Stimulated activated CD8-positive, alpha-beta memory T cell treated with anti-CD3 and anti-CD28 coated beads, Interleukin-2, amount 100 ng/mL, for 1 hour (primary cell): ENCODE measurements at places on chromosomes 13 and 19.
A peak's percentile ranks its signal among the peaks of the same experiment; 100 is the strongest.

- no peak for DNase-seq
Measured at GRCh38 chr13:69947582-69947981, 160.0 kb upstream of the ATXN8OS start.

DNA sequence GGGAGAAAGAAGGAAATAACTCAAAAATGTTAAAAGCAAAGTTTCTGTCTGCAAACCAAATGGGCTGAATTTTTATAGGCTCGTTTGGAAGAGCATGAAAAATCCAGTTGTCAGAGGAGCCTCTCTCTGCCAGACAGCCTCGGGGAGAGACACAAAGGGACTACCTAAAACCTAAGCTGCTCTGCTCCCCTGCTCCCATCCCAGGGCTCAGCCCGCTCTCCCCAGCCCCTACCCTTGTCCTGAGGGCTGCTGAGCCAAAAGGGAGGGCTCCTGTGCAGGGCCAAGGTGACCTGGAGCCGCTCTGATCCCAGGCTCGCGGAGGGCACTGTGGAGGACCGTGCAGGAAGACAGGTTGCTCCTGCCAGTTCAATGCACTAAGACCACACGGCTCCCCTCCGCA lies 96.7 kb upstream of the UQCRFS1 start:
- no peak for DNase-seq

- no peak for DNase-seq
Measured at GRCh38 chr13:23159205-23159759, 21.5 kb upstream of the SGCG start.

DNA sequence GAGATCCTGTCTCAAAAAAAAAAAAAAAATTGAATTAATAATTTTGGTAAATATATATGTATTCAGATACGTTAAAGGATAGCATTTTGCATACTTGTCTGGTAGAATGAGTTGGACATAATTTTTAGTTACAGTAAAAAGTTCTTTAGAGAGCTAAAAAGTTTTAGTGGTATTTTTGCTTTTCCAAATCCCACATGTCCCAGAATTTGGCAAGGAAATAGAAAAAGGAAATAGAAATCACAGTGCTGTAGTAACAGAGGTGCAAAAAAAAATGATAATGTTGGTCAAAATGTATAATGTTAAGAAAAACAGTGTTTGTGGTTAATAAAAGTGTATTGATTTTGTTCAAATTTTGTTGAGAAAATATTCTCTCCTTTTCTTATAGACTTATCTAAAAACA lies 96.8 kb downstream of the LRCH1 start:
- DNase-seq = no peak

- DNase-seq = no peak
Measured at GRCh38 chr13:82116422-82116989, 1765.8 kb downstream of the SLITRK1 start.

GRCh38 chr19:35883882-35884281 lies 15.5 kb downstream of the APLP1 start:
- DNase-seq = no peak

DNA sequence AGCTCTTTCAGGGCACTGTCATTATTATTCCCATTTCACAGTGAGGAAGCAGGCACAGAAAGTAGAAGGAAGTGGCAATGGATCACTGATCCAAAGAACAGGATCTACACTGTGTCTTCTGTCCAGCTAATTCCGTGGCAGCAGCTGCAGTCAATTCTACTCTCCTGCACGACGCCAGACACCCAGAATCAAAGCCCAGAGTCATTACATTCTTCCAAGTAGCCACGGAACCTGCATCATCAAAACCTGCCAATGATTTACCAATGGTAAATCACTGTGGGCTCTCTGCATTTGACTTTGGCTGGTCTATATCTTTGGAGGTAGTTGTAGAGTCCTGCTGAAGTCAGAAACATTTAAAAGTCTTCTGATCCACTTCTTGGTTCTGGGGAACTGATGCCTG lies 767.7 kb downstream of the LIG4 start:
- no peak for DNase-seq

GRCh38 chr13:40613192-40613818 lies 53.1 kb downstream of the FOXO1 start:
- DNase-seq = peak; percentile 17

GRCh38 chr19:17205237-17206140 lies 9.7 kb upstream of the USE1 start:
- DNase-seq = peak; percentile 43

DNA sequence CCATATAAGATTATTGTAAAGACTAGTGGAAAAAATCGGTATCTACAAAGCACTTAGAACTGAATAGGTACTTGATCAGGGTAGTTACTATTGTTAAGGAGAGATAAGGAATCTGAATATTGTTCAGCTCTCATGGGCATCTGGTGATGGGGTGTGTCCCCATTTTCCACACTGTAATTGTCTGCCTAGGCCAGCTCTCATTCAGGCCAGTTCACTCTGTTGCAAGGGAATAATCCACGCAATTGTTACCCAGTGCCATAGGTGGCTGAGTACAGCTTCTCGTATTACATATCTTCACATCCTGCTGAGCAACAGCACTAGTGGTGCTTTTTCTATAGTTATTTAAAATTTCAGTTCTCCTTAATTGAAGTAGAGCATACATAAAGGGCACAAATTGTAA lies 45.6 kb upstream of the C13orf42 start:
- no peak for DNase-seq

DNA sequence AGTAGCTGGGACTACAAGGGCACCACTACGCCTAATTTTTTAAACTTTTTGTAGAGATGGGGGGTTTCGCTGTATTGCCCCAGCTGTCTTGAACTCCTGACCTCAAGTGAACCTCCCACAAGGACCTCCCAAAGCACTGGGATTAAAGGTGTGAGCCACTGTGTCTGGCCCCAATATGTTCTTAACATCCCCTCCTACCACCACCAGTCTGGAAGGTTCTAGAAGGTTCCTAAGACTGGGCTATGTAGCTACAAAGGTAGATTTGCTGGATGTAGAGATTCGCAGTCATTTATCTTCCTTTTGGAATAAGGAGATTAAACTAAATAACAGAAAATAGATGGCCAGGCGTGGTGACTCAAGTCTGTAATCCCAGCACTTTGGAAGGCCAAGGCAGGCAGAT lies 5.3 kb downstream of the HSD17B14 start:
- no peak for DNase-seq

- DNase-seq = no peak
Measured at GRCh38 chr19:19262190-19263057, 10.7 kb downstream of the TM6SF2 start.

GRCh38 chr13:37791699-37792098 lies 77.9 kb downstream of the TRPC4 start:
- DNase-seq = no peak

DNA sequence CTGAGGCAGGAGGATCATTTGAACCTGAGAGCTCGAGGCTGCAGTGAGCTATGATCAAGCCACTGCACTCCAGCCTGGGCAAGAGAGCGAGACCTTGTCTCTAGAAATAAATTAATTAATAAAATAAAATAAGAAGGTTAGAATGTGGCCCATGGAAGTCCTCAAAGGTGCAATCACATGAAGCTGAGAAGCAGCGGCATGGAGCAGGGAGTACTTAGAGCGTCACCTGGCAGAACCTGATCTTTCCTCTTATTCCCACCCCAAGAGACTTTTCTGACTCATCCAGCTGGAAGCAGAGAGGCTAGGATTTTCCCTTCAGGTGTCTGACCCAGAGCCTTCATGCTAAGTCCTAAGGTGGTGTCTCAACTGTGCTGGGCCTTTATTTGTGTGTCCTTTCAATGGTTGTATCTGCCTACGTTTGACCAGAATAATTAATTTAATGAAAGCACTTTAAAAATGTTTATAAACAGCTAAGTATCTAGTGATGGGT lies 8.9 kb upstream of the MRPS31 start:
- no peak for DNase-seq

DNA sequence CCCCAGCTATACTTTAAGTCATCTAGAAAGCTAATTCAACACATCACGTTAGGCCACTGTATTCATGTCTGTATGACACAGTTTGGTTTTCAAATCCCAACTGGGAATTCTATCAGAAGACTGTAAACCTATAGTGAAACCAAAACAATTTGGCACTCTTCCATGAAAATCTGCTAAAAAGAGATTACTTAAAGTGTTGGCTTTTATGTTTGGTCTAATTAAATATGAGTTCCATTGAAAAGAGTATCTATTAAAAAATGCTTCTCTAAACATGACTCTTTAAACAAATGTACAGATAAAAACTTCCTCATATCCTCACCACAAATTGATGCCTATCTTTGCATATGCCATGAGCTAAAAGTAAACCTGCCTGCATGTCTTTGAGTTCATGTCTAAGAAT lies 25.4 kb downstream of the PCDH9 start:
- DNase-seq = no peak

DNA sequence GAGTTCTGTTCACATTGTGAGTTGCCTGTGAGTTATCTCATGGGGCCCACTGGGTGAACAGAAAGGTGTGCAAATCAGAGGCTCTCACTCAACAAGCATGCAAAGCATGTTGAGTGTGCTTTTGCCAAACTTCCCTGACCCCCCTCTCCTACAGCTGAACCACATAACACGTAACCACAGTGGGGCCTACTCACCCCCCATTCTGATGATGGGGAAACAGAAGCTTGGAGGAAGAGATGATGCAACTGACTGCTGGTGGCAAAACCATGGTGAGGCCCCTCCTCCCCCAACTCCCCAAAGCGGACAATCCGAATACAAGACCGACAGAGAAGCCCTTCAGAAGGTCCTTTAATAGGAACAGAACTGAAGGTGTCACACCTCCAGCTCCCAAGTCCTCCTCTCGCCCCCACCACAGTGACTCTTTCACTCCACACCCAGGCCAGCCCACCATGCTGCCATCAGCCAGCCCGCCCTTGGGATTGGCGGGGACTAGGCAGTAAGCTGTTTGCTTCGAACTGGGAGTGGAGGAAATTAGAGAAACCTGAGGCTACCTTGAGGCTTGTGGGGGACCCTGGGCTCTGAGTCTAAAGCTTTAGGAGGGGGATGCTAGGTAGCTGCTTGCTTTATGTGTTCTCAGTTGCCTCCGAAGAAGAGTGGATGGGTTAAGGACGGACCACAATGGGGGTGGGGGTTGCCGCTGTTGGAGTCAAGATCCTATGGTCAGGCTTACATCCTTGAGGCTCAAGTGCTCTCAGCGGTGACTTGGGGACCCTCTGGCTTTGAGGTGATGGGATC lies 3.8 kb downstream of the ZNF784 start:
- DNase-seq = no peak

DNA sequence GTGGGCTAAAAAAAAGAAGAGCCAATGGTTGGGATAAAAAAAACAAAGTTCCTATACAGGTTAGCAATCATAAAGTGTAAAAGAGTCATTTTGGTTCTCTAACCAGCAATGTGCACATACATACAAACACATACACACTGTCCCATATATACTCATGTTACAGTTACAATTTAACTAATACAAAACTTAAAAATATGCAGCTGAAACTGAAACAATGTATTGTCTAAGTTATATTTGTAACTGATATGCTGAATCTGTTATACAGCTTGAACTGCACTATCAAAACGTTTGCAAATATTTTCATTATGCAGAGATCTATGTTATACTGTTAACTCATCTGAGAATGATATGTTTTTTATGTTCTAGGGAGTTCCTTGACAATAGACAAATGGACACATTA lies 173.7 kb downstream of the KLF12 start:
- no peak for DNase-seq

- no peak for DNase-seq
Measured at GRCh38 chr13:100112186-100112838, 23.4 kb downstream of the PCCA start.

- DNase-seq = no peak
Measured at GRCh38 chr13:28601581-28601980, 57.3 kb upstream of the POMP start.

GRCh38 chr19:3434630-3435553 lies 45.4 kb downstream of the SMIM24 start:
- peak; percentile 89 for DNase-seq

DNA sequence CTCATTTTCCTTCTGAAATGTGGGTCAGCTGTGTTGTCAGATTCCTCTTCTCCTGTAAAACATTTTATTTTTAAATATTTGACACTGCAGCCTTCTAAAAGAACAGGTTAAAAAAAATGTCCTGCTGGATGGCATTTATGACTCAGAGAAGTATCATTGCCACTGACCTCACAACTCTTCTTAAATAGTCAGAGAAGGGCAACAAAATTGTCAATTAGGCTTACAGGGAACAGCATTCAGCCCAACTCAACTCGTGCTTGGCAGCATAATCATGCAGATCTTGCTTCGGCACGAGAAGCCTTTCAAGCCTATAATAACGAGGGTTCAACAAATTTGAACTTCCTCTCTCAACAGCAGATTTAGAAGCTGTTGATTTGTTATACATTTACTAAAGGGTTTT lies 296.7 kb upstream of the DACH1 start:
- no peak for DNase-seq

- no peak for DNase-seq
Measured at GRCh38 chr13:66927562-66927961, 302.6 kb downstream of the PCDH9 start.

DNA sequence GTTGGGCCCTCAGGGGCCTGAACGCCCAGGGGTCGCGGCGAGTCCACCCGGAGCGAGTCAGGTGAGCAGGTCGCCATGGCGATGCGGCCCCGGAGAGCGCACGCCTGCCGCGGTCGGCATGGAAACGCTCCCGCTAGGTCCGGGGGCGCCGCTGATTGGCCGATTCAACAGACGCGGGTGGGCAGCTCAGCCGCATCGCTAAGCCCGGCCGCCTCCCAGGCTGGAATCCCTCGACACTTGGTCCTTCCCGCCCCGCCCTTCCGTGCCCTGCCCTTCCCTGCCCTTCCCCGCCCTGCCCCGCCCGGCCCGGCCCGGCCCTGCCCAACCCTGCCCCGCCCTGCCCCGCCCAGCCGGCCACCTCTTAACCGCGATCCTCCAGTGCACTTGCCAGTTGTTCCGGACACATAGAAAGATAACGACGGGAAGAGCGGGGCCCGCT lies at the start of gene CCNA1:
Gene CCNA1 (plus strand): TSS at position 390 of the 439 bp plus-strand sequence. CDS start 562 bp downstream, outside the sequence.
- no peak for DNase-seq

DNA sequence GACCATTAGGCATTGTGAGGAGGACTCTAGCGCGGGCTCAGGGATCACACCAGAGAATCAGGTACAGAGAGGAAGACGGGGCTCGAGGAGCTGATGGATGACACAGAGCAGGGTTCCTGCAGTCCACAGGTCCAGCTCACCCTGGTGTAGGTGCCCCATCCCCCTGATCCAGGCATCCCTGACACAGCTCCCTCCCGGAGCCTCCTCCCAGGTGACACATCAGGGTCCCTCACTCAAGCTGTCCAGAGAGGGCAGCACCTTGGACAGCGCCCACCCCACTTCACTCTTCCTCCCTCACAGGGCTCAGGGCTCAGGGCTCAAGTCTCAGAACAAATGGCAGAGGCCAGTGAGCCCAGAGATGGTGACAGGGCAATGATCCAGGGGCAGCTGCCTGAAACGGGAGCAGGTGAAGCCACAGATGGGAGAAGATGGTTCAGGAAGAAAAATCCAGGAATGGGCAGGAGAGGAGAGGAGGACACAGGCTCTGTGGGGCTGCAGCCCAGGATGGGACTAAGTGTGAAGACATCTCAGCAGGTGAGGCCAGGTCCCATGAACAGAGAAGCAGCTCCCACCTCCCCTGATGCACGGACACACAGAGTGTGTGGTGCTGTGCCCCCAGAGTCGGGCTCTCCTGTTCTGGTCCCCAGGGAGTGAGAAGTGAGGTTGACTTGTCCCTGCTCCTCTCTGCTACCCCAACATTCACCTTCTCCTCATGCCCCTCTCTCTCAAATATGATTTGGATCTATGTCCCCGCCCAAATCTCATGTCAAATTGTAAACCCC lies 2.8 kb upstream of the CEACAM5 start:
- no peak for DNase-seq
